GM12864 (cell line): ENCODE measurements at places on chromosomes 2 and 18.

GRCh38 chr2:203692031-203692710, 14.3 kb upstream of the CD28 start:
- DNase-seq: no peak

- no peak for DNase-seq
Measured at GRCh38 chr2:241132538-241133435, 16.5 kb downstream of the PASK start.

DNA sequence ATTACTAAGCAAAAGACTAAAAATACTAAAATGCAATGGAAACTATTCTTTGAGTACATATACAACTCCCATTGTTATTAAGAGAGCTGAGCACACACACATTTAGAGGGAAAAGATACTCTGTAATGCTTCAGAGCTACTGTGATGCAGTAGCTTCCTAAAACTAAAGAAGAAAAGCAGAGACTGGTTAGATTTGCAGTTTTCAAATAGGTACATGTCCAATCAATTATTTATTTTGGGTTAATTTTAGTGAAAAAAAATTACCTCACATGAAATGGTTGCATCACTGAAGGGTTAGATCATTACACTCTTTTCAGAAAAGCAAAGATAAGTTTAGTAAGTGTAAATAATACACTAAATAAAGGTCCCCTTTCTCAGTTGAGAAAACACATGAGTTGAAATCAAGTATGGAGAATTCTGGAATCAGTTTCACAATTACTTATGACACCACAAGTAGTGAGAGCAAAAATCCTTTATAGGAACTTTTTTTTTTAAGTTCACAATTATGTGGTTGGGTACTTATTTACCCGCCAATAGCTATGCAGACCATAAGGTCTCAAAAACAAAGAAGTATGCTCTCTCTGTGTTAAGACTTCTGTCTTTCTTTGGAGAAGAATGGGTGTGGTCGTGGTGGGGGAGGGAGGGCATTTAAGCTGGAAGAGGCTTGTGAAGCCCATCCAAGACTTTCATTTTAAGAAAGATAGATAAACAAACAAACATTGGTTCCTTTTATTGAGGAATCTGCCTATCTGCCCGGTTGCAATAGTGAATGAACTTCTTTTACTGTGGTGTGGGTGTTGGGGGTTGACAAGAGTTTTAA, 25.3 kb upstream of the SERTAD2 start:
- no peak for DNase-seq

- no peak for DNase-seq
Measured at GRCh38 chr2:106280722-106281446, 86.8 kb upstream of the UXS1 start.

- no peak for DNase-seq
Measured at GRCh38 chr2:57882895-57883515, 163.6 kb upstream of the VRK2 start.

DNA sequence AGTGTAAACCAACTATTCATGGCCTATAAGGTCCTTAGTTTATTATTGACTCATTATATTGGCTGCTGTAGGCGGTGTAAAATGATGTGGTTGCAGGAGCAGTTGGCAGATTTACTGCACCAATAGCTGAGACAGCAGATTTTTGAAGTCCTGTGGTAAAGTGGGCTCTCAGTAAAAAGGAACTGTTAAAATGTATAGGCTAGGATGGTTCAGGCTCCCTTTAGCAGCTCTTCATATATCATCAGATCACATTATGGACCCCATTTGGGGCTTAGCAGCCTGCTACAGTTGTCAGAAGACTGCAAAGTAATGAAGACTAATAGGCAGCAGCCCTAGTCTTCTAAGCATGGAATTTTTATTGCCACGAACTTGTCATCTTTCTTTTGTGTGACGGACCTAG, 27.8 kb downstream of the MTX2 start:
- no peak for DNase-seq

GRCh38 chr18:69674966-69675365, 272.7 kb downstream of the CD226 start:
- no peak for DNase-seq

GRCh38 chr18:68472701-68473295, 242.1 kb downstream of the TMX3 start:
- DNase-seq: no peak

GRCh38 chr2:167212014-167212648, 323.9 kb downstream of the XIRP2 start:
- DNase-seq: no peak

- DNase-seq: no peak
Measured at GRCh38 chr2:186746584-186746983, 52.7 kb downstream of the FAM171B start.

GRCh38 chr2:142815375-142815774, 62.1 kb upstream of the KYNU start:
- no peak for DNase-seq
